ENCODE measurements at places on chromosomes 13 and 19. TPM values are rescaled to one million over a fixed set of nuclear protein-coding genes. Genes with fewer than 3 reads are reported as not detected.

GRCh38 chr13:50078895-50079654 lies 63.8 kb downstream of the KCNRG start:
- no peak for DNase-seq

DNA sequence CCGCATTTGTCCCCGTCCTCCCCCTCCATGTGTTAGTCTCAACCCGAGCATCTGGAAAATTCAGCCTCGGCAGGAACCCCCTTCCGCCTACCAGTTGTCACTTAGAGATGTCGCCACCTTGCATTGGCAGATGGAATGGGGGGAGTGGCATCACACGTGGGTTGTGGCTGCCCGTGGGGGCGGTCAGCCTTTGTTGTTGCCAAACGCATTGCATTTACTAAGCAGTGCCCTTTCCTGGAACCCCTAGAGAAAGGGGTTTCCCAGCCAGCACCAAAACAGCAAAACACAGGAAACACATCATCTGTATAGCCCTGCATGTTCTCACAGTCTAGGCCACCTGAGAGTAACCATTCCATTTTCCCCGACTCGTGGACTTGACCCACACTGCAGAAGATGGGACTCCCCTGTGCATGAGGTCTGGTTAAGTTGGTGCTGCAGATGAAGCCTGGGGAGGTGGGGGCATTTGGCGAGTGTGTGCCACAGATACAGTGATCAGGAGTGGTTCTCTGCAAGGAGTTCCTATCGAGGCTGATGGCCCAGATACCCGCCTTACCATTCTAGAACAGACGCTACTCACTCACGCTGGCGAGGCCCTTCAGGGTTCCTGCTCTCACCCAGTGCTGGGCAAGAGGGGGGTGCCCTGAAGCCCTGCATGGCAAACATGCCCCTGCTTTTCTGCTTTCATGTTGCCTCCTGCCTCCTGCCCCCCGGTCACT lies 38.3 kb downstream of the TMED1 start:
- no peak for DNase-seq

DNA sequence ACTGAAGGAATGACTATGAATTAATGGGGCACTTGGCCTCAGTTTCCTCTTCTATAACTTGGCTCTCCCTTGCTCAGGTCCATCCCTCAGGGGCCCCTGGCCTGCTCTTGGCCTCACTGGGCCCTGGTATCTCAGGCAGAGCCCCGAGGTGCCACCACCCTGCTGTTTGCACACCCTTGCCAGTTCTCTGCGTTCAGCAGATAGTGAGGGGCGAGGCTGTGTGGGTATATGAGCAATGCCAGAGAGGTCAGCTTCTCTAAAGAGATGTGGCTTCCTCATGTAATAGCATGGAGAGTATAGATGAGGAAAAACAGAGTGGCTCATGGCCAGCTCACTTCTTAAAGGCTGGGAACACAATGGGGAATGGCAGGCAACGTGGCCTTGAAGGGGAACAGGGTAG lies 76.1 kb downstream of the CYSLTR2 start:
- DNase-seq, result no peak

- DNase-seq, result no peak
Measured at GRCh38 chr13:45705918-45706317, 3.8 kb downstream of the CBY2 start.

DNA sequence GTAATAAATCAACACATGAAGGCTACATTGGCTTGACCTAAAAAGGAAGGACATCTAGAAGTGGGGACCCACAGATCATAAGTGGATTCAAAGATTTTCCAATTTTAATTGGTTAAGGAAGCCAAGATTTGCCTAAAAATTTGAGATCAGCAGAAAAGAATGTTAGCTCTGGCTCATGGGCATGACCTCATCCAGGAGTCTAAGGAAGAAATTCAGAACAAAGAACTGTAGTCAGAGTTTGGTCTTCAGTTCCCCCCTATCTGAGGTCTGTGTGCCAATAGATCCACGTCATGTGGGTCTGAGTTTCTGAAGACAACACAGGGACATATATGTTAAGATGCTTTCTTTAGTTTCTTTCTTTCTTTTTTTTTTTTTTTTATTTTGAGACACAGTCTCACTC lies 648.8 kb upstream of the SPRY2 start:
- DNase-seq, result no peak

DNA sequence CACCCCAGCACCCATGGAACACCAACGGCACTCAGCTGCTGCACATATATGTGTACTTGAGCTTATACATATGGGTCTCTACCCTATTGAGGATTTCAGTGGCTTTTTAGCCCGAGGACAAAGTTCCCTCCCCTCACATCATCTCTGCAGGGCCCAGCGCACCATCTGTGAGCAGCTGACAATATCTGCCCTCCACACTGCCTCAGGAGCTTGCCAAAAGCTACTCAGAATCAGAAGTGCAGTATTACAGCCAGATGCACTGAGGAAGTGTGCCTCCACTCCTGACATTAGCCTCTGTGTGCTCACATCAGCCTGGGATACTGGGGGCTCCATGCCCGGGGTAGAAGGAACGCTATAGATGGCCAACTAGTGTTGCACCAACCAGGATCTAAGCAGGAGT lies 903.9 kb downstream of the UQCRFS1 start:
- DNase-seq, result no peak

GRCh38 chr13:25196971-25197370 lies 24.9 kb upstream of the AMER2 start:
- no peak for DNase-seq

DNA sequence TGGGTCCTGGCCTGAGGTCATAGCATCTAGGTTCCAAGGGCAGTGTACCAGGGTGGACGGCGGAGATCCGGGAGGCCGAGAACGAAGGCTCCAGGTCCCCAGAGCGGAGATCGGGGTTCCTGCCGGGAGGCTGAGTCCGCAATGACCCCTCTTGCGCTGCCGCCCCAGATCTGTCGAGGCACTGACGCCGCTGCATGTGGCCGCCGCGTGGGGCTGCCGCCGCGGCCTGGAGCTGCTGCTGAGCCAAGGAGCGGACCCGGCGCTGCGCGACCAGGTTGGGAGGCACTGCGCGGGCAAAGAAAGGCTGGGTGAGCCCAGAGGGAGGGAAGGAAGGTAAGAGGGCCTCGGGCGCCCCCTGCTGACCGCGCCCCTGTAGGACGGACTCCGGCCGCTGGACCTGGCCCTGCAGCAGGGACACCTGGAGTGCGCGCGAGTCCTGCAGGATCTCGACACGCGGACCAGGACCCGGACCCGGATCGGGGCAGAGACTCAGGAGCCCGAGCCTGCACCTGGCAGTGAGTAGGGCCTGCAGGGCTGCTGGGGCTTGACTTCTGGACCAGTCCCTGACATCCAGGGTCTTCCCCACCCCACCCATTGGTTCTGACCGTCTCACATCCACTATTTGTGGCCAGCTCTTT lies 906 bp downstream of the ANKLE1 start:
- DNase-seq, result peak; percentile 84

GRCh38 chr19:43126720-43127119 lies 44.2 kb upstream of the PSG2 start:
- DNase-seq, result no peak

DNA sequence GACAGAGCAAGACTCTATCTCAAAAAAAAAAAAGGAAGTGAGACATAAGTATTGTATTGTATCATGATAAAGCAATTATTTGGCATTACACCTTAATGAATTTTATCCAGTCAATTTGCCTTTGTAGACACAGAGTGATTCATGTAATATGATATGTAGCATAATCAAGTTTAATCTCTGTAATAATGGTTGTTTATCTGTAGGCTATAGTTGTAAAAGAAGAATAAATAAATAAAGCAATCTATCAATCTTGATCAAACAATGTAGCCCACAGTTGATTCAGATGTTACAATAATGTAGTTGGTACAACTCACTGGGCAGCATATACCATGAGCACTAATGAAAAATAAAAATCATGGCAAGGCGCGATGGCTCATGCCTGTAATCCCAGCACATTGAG lies 28.5 kb upstream of the CEACAM20 start:
- DNase-seq, result no peak

DNA sequence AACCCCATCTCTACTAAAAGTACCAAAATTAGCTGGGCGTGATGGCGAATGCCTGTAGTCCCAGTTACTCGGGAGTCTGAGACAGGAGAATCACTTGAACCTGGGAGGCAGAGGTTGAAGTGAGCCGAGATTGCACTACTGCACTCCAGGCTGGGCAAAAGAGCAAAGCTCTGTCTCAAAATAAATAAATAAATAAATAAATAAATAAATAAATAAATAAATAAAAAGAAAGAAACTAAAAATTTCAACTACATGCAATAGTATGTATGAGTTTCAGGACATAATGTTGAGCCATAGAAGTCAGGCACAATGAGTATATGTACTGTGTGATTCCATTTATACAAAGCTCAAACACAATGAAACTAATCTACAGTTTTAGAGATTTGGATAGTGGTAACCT lies 12.9 kb upstream of the ZNF780A start:
- no peak for DNase-seq

GRCh38 chr19:16892868-16893685 lies 4.3 kb downstream of the F2RL3 start:
- DNase-seq, result no peak

GRCh38 chr13:31903111-31903815 lies 128.3 kb upstream of the FRY start:
- DNase-seq, result no peak

IL12RB1 gene
- total RNA-seq, result not detected

MEIOSIN gene
- total RNA-seq, result not detected

KCNK6 gene
- 9.7 TPM for total RNA-seq

ATP4A gene
- not detected for total RNA-seq

ONECUT3 gene
- not detected for total RNA-seq

ZFP36 gene
- 1.4 TPM for total RNA-seq

CLC gene
- not detected for total RNA-seq

FCAR gene
- 0.95 TPM for total RNA-seq

POU4F1 gene
- not detected for total RNA-seq

Measured in MG63 (cell line).